KG1 (cell line): ENCODE measurements at places on chromosomes 11 and 22.

- DNase-seq: no peak
These were observed 74.6 kb downstream of the AASDHPPT start for GRCh38 chr11:106152013-106152412.

DNA sequence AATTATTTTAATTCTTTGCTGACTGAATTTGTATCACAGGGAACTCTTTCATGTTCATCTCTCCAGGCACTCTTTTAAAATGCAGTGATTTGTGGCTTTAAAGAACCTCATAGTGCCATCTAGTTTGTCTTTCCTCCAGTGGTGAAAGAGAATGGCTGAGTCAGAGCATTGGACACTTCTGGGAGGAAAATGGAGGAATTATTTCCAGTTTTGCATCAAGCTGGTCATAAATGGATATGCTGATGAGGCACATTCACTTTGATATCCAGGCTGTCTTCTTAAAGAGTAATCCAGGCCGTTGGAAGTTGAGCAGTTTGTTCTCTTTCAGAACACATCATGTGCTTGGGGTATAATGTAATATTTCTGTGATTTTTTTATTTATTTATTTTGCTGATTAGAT, 273.7 kb downstream of the DDX10 start:
- no peak for DNase-seq

DNA sequence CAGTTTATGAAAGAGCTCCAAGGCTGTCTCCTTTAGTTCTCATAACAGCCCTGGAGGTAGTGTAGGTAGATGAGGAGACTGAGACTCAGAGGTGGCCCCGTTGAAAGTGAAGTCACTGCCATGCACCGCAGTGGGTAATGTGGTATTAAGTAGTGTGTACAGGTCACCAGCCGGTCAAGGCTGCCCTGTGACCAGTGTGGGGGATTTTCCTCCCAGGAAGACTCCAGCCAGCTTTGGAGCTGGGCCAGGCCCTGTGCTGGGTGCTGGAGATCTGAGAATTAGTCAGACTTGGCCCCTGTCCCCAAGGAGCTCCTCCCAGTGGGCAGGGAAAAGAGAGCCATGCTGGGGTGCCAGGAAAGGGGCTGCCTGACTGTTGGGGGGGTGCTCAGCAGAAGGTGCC, 5.3 kb downstream of the OMP start:
- DNase-seq: no peak

GRCh38 chr22:21824445-21824912, 43.0 kb downstream of the MAPK1 start:
- DNase-seq: no peak

DNA sequence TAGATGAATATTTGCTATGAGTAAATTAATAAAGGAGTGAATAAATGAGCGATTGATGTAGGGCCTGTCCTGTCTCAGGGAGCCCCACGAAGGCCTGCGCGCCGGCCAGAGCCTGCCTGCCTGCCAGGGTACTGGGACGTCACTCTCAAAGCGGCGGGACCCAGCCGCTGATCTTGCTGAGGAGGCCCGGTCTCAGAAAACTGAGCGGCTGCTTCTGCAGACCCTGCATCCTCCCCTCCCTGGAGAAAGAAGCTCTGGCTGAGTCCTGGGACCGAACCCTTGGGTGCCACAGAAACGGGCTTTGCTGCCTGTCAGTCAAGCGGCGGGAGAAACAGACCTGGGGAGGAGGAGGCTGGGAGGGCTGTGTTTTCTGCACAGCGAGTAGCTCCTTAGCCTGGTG, 91.6 kb upstream of the B3GAT1 start:
- no peak for DNase-seq

- no peak for DNase-seq
These were observed 866 bp upstream of the SELENOO start for GRCh38 chr22:50199829-50200460.
